ENCODE measurements at places on chromosomes 4 and X.

- no peak for DNase-seq
These were observed 141.5 kb upstream of the SMAD1 start for GRCh38 chr4:145340071-145340675.

DNA sequence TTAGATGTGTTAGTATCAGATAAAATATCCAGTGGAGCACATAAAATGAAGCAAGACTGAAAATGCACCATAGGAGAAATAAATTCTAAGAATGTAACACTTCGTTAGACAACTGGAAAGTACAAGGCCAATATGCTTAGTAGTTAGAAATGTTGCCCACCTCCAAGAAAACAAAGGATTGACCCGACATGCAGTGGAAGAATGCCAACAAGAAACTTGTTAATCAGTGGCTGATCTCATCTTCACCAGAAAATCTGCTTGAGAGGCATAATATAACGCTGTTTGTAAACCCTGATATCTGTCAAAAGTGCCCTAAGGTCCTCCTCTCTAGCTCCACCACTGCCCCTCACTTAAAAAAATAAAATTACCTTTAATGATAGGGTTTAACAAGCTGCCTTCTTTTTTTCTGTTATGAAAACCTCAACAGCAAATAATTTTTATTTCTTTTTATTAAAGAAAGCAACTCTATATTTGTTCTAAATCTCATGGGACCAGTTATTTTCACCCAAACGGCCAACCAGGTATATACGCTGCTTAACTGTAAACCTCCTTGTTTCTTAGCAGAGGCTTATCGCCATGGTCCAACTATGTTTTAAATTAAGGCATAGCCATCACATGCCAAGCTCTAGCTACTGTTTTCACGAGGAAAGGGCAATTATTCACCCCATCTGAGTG, 1.8 kb downstream of the RASGEF1B start:
- DNase-seq: no peak

- no peak for DNase-seq
These were observed 1.5 kb upstream of the EDNRA start for GRCh38 chr4:147479376-147479775.

DNA sequence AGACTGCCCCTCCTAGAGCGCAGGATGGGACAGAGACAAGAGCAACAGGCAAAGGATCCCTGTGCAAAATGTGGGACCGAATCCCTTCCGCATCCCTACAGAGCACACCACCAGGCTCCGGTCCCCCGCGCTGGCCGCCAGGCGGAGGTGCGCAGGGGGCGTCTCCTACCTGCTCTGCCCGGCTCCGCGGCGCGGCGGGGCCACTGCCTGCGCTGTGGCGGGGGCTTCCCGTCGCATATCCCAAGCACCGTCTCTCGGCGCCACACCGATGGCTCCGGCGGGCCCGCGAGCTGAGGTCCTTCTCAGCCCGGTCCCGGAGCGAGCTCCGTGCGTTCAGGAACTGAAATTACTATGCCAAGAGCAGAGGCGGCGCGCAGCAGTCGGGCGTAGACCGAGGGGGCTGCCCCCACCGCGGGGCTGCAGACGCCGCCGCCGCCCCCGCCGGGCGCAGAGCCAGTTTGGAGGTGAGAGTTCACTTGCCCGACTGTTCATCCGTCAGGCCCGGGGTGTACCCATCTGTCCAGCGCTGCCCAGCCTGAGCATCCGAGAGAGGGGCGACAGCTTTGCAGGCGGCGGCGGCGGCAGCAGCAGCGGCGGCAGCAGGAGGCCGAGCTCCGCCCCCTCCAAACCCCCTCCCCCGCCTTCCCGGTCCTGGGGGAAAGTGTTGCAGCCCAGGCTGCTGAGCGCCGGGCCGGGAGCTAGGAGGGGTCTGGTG, at the start of gene GPRIN3:
GPRIN3 (minus strand) TSS at position 355 of the 715 bp plus-strand sequence. CDS start 57,690 bp downstream, outside the sequence.
- DNase-seq: peak; percentile 37

DNA sequence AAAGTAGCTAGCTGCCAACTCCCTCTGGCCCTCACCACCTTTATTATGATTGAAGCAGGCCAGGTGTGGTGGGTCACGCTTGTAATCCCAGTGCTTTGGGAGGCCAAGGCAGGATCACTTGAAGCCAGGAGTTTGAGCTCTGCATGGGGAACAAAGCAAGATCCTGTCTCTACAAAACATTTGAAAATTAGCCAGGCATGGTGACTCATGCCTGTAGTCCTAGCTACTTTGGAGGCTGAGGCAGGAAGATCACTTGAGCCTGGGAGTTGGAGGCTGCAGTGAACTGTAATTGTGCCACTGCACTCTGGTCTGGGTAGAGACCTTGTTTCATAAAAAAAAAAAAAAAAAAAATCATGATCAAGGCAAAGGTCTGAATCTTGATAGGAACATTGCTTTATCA, 467.0 kb upstream of the DIPK2B start:
- no peak for DNase-seq

DNA sequence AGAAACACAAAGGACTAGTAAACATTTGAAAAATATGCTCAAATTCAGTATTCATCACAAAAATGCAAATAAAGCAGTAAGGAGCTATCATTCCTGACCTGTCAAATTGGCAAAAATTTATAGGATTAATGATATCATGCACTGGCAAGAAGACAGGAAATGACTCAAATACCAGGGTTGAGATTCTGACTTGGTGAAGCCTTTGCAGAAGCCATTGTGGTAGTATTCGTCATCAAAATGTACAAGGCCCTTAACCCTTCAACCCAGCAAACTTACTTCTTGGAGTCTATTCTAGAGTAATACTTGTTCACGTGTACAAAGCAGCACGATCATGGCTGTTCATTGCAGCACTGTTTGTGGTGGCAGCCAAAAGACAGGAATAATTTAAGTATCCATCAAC, 132.4 kb downstream of the ENOX2 start:
- no peak for DNase-seq

DNA sequence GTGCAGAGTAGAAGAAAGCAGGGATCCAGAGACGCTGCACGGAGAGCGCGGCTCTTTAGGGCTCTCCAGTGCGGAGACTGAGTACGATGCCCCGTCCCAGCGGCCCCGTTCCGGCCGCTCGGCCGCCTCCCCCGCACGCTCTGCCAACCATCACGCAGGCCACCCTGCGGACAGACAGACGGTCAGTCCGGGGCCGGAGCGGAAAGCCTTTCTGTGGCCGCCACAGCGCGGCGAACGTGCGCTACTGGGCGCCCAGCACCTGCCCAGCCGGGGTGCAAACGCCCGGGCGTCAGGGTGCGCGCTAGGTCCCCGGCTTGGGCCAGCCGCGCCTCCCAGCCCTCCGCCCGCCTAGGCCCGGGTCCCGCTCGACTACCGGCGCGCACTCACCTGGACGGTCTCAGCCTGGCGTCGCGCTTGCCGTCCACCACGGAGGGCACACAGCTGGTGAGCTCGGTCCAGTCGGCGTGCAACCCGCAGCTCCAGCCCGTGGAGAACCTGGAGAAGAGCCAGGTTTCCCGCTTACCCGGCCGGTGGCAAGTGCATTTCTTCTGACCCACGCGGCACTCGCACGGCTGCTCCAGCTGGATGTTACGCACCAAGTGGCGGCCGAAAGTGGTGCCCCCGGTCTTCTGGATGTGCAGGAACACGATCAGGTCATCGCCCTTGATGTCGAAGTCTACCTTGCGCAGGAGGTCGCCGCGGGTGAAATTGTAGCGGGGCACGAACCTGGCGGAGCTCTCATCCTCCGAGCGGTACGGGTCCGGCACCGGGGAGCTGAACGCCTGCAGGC, 1.8 kb downstream of the HS6ST2 start:
- DNase-seq: no peak

GRCh38 chr4:156773648-156774357, 197.8 kb downstream of the PDGFC start:
- DNase-seq: no peak

DNA sequence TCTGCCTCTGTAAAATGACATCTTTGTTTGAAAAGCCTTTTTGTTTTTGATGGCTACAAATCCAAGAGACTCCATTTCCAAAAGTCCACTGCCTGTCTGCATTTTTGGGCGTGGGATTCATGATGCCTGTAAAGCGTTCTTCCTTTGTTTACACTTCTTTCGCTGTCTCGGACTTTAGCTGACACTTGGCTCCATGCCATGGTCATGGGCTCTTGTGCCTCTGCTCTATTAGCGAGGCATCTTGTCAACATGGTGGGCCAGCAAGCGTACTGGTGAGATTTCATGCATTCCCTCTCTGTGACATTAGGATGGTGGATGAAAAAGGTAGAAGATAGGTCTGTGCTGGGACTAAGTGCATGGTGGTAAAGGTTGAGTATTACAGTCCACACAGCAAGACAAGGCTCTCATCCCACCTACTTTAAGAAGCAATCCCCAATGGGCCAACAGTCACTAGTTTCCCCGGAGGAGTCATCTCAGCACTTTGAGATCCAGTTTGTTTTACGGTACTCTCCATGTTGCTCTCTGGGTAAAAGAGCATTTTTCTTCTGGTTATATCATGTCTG, 298.2 kb upstream of the KLF3 start:
- no peak for DNase-seq

GRCh38 chrX:153900831-153901752, 3.4 kb upstream of the AVPR2 start:
- DNase-seq: no peak

- DNase-seq: no peak
These were observed 34.4 kb upstream of the CDKL5 start for GRCh38 chrX:18390941-18391538.

GRCh38 chrX:70432936-70433847, 10.1 kb downstream of the GDPD2 start:
- no peak for DNase-seq

DNA sequence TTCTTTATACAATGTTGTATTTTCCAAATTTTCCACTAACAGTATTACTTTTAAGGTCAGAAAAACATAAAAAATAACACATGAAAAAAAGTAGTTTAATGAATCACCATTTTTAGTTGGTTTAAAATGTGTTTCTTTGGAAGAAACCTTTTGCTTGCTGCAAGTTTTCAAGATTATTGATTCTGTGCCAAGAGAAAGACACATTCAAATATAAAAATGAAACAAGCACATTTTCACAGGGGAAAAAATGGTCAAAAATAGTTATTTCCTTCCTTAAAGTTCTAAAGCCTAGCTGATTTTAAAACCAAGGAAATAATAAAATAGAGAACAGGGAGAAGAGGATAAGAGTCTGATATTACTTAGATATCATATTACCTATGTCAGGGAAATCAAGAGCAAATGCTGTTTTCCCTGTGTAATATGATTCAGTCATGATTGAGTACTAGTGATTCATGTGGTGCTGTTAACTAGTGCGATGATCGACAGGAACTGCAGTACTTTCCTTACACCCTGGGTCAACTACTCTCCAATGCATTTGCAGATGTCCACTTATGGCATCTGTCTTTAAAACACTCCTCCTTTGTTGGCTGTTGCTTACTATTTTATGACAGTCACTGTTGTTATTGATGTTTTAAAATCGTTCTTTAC, 103.8 kb downstream of the CAMK2D start:
- DNase-seq: no peak

DNA sequence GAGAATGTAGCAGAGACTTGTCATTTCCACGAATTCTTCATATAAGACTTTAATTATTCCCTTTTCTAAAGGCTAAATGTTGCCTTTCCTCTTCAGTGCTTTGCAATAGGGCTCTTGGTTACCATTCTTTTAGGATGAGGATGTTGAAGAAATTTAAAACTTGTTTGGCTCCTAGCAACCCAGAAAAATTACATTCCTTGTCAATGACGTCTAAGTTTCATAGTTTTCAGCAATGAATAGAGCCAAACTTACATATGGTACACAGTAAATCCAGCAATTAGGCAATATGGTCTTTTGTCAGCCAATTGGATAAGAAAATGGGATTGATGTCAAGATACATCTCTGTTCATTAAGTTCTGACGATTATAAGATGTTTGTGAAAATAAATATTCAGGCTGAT, 1639.6 kb upstream of the PCDH10 start:
- no peak for DNase-seq

- no peak for DNase-seq
These were observed 21.9 kb downstream of the INTS12 start for GRCh38 chr4:105686571-105686970.

DNA sequence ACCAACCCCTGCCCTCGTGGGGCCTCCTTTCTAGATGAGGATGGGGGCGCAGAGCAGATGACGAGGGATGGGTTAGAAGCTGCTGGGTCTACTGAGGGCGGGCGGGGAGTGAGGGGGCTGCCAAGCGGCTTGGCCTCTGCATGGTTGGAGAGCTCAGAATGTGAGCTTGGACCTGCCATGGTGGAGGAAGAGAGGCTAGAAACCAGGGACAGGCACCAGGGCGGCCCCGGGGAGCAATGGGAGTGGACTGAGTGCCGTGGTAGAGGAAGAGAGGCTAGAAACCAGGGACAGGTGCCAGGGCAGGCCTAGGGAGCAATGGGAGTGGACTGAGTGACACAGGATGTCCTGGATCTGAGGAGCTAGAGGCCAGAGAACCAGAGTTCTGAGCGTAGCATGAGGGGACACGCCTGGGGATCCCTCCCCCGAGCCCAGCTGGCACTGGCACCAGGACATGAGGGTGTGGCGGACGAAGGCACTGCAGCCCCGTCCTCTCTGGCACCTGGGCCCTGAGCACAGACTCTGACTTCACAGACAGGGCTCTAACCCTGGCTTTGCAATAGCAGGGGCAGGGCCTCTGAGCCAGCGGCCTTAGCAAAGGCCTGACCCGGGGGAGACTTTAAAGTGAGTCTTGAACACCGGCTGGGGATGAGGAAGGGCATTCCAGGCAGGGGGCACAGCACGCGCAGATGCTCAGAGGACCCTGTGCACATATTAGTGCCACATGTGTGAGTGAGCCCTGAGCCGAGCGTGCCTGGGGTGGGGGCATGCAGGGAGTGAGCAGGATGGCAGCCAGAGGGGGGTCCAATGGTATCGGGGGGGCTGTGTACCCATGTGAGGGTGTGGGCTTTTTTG, 214.0 kb upstream of the PSAPL1 start:
- no peak for DNase-seq

GRCh38 chrX:47360423-47361179, 9.8 kb upstream of the ZNF157 start:
- DNase-seq: no peak

DNA sequence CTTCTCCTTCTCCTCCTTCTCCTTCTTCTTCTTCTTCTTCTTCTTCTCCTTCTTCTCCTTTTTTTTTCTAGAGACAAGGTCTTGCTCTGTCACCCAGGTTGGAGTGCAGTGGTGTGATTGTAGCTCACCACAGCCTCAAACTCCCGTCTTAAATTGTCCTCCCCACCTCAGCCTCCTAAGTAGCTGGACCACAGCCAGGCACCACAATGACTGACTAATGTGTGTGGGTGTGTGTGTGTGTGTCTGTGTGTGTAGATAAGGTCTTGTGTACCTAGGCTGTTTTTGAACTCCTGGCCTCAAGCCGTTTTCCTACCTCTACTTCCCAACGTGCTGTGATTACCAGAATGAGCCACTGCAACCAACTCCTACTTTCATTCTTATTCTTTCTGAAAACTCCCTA, 390.9 kb downstream of the ADAM29 start:
- DNase-seq: no peak

GRCh38 chrX:4320436-4320947, 607.0 kb upstream of the PRKX start:
- DNase-seq: no peak

DNA sequence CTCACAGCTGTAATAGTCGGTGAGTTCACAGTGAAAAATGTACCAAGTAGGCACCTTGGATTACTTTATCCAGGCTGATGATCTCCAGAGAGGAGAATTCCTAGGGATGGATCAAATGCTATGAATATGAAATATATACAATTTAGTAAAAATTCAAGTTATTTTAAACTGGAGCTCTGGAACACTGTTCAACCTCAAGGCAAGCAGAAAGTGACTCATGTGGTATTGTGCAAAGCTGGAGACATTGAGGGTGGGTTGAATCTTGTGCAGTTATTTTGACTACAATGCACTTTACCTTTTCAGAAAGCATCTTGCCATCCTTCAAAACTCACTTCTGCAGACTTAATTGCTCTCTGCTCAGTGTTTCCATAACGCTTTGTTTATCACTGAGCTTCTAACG, 43.4 kb downstream of the OSTC start:
- DNase-seq: no peak

All from activated gamma-delta T cell (primary cell).